Cerebellar nuclear complex (tissue), 1 donor: ENCODE measurements at places on chromosomes 16 and 17.
A peak's percentile ranks its signal among the peaks of the same experiment; 100 is the strongest.

DNA sequence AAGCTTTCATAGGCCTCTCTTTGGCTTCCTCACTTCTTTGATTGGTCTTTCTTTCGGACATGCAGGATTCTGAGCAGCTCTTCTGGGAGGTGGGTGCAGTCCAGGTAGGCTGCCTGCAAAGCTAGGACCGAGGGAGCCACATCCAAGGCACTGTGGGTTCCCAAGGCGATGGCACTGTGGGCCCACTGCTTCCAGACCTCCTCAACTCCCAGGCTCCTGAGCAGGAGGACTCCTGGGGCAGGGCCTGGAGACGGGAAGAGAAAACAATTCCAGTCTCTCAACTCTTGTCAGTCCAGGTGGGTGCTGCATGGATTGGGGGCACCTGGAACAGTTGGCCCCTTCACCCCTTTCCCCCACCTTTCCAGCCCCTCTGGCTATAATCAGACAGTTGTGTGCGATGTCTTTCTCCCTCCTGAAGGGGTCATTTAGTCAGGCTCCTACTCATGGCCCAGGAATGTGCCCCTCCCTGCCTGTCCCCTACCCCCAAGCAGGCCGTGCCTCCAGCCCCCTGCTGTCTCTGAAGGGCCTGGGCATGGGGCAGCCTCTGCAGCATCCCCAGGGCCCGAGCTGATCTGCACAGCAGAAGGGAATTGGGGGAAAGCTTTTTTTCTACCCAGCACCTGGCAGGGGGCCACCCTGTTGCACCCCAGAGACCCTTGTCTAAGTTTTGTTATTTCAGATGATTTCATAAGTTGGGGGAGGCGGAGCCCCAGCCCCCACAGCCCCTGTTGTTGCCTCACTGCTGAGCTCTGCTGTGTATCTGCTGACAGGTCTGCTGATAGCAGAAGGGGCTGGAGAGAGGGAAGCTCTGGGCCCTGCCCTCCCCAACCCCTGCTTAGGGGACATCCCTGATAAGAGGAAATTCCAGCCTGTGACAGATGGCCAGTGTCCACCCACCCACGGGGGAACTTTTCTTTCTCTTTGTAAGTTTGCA, 330.3 kb downstream of the SEC14L1 start:
- no peak for DNase-seq

- no peak for DNase-seq
Observed at GRCh38 chr16:12410837-12411490, 392.7 kb downstream of the CPPED1 start.

GRCh38 chr17:40561294-40561870, 3.9 kb downstream of the CCR7 start:
- no peak for DNase-seq

- no peak for DNase-seq
Observed at GRCh38 chr17:27563532-27563931, 67.5 kb upstream of the LGALS9 start.

DNA sequence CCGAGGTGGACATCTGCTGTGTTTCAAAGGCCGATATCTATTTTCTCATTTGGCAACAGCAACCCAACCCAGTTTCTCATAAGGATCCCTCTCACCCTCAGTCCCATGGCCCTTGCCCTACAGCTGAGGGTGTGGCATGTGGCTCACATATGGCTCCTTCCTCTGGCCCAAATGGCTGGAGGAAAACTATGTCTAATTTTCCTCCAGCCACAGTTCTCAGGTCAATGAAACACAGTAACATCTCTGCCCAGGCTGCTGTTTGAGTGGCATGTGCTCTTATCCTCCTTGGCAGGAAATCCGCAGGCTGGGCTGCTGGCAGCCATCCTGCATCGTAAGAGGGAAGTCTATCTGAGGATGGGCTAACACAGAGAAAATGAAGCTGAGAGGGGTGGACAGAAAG, 24.1 kb downstream of the SERPINF1 start:
- DNase-seq = no peak

DNA sequence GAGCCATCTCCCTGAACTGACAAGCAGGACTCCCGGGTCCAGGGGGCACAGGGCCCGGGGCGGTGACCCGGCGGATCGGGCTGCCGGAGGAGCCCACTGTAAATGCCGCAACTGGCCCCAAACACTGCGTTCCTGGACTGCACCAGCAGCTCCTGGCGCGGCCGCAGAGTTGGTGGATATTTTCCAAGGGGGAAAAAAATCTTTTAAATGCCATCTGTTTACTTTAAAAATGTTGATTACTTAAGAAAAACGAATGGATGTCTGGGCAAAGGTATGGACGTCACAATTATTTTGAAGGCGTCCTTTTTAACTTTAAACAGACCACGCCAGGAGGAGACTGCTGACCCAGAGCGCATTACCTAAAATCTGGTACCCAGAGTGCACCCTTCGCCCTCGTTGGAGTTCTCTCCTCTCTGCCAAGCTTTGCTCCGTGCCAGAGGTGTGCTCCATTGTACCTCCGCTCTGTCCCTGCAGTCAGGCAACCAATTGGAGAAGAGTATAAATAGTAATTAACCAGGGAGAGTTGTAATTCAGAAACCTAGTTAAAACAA, 3.4 kb downstream of the HS3ST3B1 start:
- DNase-seq = no peak

DNA sequence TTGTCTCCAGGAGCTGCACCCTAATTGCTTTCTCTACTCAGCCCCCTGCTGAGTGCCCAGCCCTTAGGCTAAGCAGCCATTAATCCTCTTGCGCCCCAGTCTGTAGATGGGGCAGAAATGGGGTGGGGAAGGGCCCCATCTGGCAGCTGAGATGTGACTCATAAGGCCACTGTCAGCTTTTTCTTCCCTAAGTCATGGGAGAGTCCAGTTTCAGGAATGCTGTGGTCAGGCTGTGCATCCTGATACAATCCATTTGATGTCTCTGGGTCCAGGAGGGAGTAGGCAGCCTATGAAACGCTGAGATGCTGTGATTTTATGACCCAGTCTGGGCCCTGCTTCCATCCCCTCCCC, 12.3 kb downstream of the PLXDC1 start:
- no peak for DNase-seq

GRCh38 chr17:3678095-3678820, 9.6 kb downstream of the EMC6 start:
- DNase-seq = no peak

DNA sequence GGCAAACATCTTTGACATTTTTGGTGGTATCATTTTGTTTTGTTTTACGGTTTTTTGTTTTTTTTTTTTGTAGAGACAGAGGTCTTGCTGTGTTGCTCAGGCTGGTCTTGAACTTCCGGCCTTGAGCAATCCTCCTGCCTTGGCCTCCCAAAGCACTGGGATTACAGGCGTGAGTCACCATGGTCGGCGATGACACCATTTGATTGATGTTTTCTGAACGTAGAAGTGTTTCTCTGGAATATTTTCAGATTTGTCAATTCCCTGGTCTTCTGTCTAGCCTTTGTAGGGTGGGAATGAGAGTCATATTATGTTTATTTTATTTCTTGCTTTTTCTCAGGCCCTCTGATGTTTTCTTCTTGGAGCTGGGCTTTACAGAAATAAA, 32.2 kb upstream of the BRD7 start:
- no peak for DNase-seq

DNA sequence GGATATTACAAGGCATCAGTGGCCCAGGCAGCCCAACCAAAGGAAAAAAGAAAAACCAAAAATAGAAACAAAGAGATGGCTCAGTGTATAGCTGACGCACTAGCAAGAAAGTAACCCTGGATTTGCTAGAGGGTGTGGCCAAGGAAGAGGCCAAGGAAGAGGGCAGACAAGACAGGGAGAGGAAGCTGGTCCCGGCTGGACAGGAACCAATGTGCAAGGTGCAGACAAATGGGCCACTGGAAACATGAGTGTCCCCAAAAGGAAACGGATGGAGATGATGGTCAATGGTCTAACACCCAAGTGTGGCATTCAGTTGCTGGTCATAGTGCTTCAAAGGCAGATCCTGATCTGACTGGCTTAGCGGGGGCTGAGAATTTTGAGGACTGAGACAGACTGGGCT, 10.7 kb downstream of the POLR3K start:
- DNase-seq = no peak

- no peak for DNase-seq
Observed at GRCh38 chr16:54679531-54679930, 251.1 kb upstream of the IRX5 start.

DNA sequence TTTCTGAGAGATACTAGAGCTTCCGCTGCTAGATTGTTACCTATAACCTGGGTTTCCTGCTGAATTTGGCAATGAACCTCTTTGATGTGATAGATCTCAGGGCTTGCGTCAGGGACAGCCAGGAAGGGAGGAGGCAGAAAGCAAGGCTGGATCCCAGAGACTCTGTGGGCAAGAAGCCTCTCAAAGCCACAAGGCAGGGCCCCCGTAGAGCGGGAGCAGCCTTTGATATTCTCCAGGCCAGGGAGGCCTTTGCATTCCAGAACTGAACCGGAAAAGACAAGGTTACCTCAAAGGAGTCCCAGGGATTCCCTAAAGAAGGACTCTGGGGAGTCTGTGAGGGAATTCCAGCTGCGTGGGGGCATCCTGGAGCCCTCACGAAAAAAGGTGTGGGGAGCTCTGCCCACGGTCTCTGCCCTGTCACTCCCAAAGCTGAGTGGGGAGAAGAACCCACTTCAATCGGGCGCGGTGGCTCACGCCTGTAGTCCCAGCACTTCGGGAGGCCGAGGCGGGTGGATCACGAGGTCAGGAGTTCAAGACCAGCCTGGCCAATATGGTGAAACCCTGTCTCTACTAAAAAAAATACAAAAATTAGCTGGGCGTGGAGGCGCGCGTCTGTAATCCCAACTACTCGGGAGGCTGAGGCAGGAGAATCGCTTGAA, 14.3 kb upstream of the SCIMP start:
- no peak for DNase-seq

GRCh38 chr17:40617678-40618240, 29.9 kb downstream of the SMARCE1 start:
- no peak for DNase-seq

- no peak for DNase-seq
Observed at GRCh38 chr17:80528536-80528935, 16.1 kb upstream of the RPTOR start.

- DNase-seq = no peak
Observed at GRCh38 chr16:83793179-83793578, 14.6 kb upstream of the HSBP1 start.

- peak; percentile 17 for DNase-seq
Observed at GRCh38 chr17:6084311-6085161, 14.4 kb downstream of the WSCD1 start.

DNA sequence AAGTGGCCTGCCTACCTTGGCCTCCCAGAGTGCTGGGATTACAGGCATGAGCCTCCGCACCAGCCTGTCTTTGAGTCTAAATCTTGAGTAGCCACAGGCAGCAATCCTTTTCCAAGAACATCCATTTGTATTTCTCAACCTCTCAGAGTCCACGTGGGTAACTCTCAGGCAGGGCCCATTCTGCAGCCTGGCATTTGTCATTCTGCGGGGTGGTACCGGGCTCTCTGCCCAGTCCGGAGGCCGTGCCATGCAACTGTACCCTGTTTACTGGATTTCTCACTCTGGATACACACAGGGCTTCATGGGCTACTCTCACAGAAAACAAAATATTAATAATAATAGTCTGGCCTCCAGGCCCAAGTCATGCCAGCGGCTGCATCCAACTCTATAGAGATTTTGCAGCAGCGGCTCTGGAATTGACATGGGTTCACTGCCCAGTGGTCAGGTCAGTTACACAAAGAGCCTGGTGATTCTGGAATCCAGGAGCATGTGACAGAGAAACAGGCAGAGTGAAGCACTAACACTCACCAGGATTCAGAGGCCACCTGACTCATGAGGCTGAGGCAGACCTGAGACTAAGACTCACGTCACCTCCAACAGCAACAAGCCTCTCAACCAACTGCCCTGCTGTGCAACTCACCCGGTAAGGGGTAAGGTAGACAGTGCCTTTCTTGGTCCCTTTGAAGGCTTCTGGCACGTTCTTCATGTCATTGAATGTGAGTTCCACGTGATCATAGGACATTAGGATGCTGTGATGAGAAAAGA, 4.0 kb downstream of the WBP2 start:
- DNase-seq = no peak

DNA sequence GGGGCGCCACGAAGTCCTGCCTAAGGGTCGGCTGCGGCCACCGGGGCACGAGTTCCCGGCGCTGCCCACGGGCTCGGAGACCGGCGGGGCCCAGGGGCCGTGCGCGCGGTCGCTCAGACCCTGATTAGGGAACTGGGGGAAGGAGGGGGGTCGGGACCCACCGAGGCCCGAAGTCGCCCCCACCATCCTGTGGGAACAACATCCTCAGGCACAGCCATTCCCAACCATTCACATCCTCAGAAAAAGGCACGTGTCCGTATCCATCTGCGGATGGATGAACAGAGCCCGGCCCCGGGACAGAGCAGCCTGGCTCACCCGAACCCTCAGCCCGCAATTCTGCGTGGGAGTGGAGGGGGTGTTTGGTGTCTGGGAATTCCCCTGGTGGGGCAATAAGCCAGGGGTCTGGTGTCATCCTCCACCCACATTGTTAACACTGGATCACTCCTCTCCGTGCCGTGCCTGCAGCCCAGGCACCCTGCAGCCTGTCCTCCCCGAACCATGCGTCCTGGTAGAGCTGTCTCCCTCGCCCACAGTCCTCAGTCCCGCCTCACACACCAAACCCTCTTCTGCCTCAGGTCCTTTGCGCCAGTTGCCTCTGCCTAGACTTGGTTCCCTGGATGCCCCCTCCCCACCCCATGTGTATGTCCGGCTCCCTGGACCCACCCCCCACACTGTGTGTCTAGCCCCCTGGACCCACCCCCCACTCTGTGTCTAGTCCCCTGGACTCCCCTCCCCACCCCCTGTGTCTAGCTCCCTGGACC, 789 bp upstream of the CCDC57 start:
- DNase-seq = peak; percentile 42

- DNase-seq = no peak
Observed at GRCh38 chr16:50933262-50933661, 191.4 kb downstream of the CYLD start.

DNA sequence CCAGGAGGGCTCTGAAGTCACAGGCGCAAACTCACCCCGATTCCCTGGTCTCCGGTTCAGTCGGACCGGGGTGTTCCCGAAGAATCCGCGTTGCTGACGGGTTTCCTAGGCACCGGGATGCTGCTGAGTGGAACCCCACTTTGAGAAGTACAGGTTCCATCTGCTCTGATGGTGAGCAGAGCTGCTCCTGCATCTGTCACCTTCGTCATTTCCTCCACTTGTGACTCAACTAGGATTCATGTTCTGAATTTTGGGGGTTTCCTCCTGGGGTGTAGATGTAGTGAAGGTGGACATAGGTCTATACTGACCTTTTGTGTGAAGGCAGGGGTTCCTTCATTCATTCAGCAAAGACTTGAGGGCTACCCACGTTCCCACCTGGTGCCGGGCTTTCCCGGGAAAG, 25.0 kb downstream of the LGALS3BP start:
- no peak for DNase-seq

- DNase-seq = no peak
Observed at GRCh38 chr17:28897769-28898526, 415 bp upstream of the FLOT2 start.

- no peak for DNase-seq
Observed at GRCh38 chr16:72244853-72245252, 72.9 kb upstream of the PMFBP1 start.
